ENCODE measurements at places on chromosomes 16 and 17.

- no peak for DNase-seq
Measured at GRCh38 chr17:63116967-63117830, 151.2 kb downstream of the TANC2 start.

DNA sequence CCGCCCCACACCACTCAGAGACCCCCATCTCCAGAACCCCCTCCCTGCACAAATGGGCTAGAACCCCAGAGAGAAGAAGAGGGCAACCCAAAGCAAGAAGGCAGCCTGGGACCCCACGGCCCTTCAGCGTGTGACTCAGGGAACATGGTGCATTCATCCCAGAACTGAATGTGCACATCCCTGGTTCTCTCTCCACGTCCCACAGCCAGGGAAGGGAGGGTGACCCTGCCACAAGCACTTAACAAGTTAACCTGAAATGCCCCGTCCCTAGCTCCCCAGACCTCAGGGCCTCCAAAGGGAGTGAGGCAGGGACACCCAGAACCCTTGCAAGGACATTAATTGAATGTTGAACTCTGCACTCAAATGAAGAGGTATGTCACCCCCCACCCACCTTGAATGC lies 202.5 kb upstream of the TNRC6C start:
- no peak for DNase-seq

- DNase-seq = no peak
Measured at GRCh38 chr17:48219617-48220016, 112.1 kb downstream of the SNX11 start.

- DNase-seq = peak; percentile 70
Measured at GRCh38 chr17:8056232-8056975, 17.5 kb downstream of the ALOX15B start.

GRCh38 chr17:40722241-40722640 lies 18.7 kb upstream of the KRT24 start:
- DNase-seq = no peak

- DNase-seq = no peak
Measured at GRCh38 chr16:54361246-54361645, 74.7 kb upstream of the IRX3 start.

DNA sequence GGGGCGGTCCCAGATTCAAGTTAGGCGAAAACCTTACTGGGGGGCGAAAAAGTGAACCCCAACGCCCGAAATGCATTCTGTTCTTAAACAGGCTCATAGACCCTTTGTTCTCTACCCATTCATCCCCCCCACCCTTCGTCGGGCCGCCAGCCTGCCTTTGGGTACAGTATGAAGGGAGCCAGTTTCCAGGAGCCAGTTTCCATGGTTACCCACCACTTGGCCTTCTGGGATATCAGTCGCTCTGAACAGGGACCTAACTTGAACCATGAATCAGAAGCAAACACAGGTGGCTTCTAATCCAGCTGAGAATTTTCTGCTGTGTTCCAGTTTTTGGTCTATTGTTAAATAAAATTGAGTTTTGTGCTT lies 532 bp downstream of the DHX40 start:
- peak; percentile 13 for DNase-seq

GRCh38 chr16:50338371-50339231 lies 30.2 kb downstream of the BRD7 start:
- DNase-seq = no peak

DNA sequence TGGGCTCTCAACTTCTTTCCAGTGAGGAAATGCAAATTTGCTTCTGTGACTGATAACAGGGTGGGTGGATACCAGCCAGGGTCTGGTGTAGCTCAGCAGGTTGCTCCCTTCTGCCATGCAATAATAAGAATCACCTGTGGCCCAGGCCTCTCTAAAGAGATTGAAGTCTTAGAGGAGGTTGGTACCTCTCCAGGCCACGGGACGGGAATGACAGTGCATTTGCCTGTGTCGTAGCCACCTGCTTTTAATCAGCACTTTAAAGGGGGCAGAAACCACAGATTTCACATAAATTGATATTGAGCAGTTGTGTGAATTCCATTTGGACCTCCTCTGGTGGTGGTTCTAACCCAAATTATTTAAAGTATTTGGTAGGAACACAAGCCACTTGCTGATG lies 246.9 kb downstream of the PRKCA start:
- DNase-seq = no peak

GRCh38 chr17:494601-495265 lies 142.1 kb upstream of the RPH3AL start:
- DNase-seq = no peak

- DNase-seq = no peak
Measured at GRCh38 chr17:81021531-81022343, 13.2 kb upstream of the BAIAP2 start.

DNA sequence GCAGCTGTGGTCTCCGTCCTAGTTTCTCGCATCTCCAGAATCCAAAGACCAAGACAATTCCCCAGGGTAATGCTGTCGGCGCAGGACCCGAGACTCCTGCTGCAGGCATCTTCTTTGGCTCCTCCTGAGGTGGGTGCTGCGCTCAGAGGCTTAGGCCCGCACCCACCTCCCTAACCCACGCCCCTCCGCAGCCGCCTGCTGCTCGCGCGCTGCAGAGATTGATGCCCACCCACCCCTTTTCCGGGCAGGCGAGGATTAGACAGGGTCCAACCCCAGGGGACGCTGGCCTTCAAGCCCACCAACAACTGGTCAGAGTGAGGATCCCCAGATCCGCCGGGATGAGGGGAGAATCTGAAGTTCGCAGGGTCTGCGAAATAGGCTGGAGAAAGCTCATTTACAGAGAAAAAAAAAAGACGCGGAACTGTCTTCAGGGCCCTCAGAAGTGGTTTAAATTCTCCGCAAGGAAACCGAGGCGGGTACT lies 27.9 kb downstream of the SLFN11 start:
- DNase-seq = no peak

DNA sequence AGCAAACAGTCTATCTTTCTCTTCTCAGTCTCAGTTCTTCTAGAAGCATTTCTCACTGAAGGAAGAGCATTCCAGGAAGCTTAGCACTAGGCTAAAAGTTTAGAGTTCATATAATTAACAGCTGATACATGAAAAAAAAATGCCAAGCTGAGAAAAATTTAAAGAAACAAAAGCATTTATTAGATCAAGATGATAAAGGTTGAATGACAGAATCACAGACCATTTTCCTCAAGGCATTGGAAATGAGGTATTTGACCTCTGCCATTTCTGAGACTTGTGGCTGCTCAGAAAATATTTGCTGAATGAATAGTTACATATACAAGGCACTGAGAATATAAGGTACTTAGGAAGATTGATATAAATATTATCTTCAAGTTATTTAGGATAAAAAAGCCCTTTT lies 901.6 kb upstream of the GOT2 start:
- no peak for DNase-seq

DNA sequence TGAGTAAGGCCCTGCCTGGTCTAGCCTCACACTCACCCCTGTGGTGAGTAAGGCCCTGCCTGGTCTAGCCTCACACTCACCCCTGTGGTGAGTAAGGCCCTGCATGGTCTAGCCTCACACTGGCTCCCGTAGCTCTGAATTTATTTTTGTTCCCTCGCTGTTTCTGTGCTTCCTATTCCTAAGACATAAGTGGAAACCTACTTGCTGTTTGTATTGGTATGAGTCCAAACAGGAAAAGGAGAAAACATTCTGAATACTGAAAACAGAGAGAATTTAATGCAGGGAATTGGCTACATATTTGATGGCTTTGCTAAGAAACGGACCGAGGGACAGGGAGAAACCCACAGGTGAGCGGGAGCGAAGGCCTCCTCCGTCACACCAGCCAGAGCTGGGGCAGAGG lies 267.8 kb downstream of the FOXL1 start:
- no peak for DNase-seq

DNA sequence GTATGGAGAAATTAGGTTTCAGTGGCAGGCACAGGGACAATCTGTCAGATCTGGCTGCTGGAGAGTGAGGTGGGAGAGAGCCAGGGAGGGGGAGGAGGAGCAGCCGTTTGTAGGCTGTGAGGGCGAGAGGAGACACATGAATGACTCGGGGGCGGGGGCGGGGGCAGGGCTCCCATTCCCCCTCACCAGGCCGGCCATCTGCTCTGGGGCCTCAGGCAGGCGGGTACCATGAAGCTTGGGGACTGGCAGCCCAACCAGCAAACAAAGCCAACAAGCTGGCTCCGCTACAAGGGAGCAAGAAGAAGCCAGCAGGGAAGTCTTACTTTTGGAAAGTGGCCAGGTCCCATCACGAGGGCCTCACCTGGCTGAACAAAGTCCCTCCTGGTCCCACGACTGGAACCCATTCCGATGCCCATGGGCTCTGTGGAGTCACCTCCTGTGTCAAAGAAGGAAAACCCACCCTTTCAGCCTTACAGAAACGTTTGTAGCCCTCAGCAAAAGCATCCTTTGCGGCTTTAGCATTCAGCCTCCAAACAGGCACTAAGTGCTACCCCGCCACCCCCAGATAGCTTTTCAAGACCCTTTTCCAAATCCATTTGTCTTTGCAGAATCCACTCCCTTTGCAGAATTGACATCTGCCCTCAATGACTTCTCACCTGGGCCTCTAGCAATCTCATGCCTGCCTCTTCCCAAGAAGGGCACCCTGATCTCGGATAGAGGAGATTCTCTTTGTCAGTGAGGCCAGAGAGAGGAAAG lies 9.2 kb upstream of the SSTR2 start:
- no peak for DNase-seq

GRCh38 chr17:17905036-17905320 lies 67.2 kb downstream of the TOM1L2 start:
- DNase-seq = no peak

GRCh38 chr17:30599428-30600059 lies 122.3 kb downstream of the GOSR1 start:
- no peak for DNase-seq

- DNase-seq = no peak
Measured at GRCh38 chr16:26987597-26988010, 79.1 kb upstream of the C16orf82 start.

GRCh38 chr17:5236938-5237540 lies 2.4 kb upstream of the SCIMP start:
- no peak for DNase-seq

DNA sequence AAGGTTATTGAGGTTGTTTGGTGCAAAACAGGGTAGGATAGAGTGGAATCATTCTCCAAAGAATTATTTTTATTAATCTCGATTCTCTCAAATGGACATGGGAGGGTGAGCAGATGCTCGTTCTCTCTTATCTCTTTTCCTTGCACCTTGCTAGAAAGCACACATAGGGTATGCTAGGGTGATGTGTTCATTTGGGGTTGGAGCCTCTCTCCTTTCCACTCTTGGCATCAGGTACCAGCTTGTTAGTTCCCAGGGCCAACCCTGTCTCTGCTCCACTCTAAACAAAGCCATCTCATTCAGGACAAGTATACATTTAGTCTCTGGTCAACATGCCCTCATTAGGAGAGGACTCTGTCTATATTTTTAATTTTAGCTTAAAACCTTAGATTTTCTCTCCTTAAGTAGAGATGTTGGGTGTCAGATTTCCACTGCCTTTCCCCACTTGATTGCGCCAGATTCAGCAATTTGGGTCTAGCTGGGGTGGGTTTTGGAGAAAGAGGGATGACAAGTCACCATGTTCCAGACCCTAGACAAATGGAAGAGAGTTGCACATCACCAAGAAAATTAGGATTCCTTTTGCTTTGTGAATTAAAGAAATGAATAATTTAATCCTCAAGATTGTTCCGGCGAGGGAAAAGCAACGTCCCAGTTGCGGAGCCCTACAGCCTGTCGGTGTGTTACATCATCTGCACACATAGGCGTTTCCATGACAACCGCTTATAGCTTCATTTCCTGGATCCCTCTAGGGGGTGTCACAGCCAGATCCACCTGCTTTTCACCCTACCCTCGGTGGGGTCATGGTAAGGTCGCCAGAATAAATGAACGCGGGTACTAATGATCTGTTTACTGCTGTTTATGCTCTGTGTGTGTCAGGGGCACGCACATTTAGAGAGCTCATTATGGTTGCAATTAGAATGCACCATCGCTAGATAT lies 41.6 kb downstream of the SNX11 start:
- no peak for DNase-seq
